ENCODE measurements at places on chromosomes 16 and 17. TPM values are rescaled to one million over a fixed set of nuclear protein-coding genes. Genes with fewer than 3 reads are reported as not detected.

DNA sequence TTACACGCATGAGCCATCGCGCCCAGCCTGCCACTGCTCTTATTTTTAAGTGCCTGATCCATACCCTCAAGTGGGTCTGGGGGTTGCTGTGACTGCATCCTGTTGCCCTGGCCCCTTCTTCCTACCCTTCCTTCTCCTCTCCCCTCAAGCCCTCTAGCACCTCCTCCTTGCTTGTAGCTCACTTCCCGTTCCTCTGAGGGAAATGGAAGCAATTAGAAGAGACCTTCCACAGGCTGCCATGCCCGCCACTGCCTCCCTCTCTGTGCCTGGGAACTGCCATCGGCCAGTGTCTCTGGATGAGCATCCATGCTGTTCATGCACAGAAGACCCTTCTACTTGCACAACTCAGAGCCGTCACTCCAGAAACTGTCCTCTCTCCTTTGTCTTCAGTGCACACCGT lies 10.6 kb upstream of the TFAP4 start:
- DNase-seq = no peak
- no peak overlapping the region for H3K27ac ChIP-seq
- H3K27me3 ChIP-seq = no peaks in the 10 kb centered on the region
- H3K4me3 ChIP-seq = no peak overlapping the region
- H3K36me3 ChIP-seq = no peaks in the 10 kb centered on the region

DNA sequence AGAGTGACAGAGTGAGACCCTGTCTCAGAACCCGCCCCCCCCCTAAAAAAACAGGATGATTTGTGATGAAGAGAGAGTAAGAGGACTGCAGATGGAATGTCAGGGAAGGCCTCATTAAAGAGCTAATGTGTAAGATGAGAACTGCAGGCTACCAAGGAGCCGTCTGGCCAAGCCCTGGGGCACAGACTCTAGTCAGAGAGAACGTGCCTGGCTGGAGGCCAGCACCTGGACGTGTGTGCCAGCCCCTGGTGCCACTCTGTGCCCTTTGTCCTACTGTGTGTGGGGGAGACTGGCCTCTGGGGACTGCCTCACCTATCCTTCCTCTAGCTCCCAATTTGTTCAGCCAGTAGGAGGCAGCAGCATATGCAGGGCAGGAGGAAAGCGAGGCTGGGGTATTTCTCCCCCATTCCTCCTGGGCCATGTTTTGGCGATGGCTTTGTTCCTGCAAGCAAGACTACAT lies 37.1 kb downstream of the KNOP1 start:
- H3K27ac ChIP-seq = no peak overlapping the region
- no peak for DNase-seq
- no peaks in the 10 kb centered on the region for H3K4me1 ChIP-seq
- H3K36me3 ChIP-seq = no peaks in the 10 kb centered on the region
- no peak overlapping the region for H3K4me3 ChIP-seq

The NOG gene
- not detected for total RNA-seq

The C17orf67 gene
- total RNA-seq = 27.4 TPM

The ADAD2 gene
- 1.0 TPM for total RNA-seq

Data from uterus (tissue), 4 donors.